ENCODE measurements at places on chromosomes 5 and 9. TPM values are rescaled to one million over a fixed set of nuclear protein-coding genes. Genes with fewer than 3 reads are reported as not detected.

The ADAMTSL2 gene
- total RNA-seq: 0.79 TPM

The AK8 gene
- total RNA-seq: 0.40 TPM

The HRH2 gene
- 0.93 TPM for total RNA-seq

The SLC6A3 gene
- total RNA-seq: not detected

The SLC31A2 gene
- 8.9 TPM for total RNA-seq

The CCL28 gene
- 1.6 TPM for total RNA-seq

The SLC1A3 gene
- 0.19 TPM for total RNA-seq

The C8G gene
- total RNA-seq: 0.13 TPM

The UGT3A1 gene
- total RNA-seq: not detected

The CCDC171 gene
- 2.9 TPM for total RNA-seq

The PCDHGB5 gene
- total RNA-seq: 21.0 TPM

The FAM151B gene
- 9.8 TPM for total RNA-seq

The DOCK8 gene
- total RNA-seq: under 0.01 TPM

The CNTNAP3B gene
- 25.0 TPM for total RNA-seq

The PCDHB6 gene
- 0.37 TPM for total RNA-seq

The PKD2L2 gene
- total RNA-seq: not detected

The ATP10B gene
- not detected for total RNA-seq

The PCDH1 gene
- total RNA-seq: 5.7 TPM

The IL9 gene
- not detected for total RNA-seq

The ZNF354C gene
- 7.4 TPM for total RNA-seq

The ARHGEF37 gene
- total RNA-seq: 0.99 TPM

The CDC14B gene
- 22.1 TPM for total RNA-seq

The C7 gene
- total RNA-seq: 15.2 TPM

The OR13C5 gene
- total RNA-seq: not detected

The ANKRD20A1 gene
- 0.12 TPM for total RNA-seq

The GABRA1 gene
- total RNA-seq: under 0.01 TPM

The PCDHGA7 gene
- 4.8 TPM for total RNA-seq

The WDR38 gene
- total RNA-seq: not detected

The RBM22 gene
- 17.7 TPM for total RNA-seq

The IL11RA gene
- 23.4 TPM for total RNA-seq

The BHMT2 gene
- 4.1 TPM for total RNA-seq

The CDKN2B gene
- total RNA-seq: 4.4 TPM

The KIF27 gene
- 3.4 TPM for total RNA-seq

The SHOC1 gene
- not detected for total RNA-seq

The LIFR gene
- total RNA-seq: 21.0 TPM

The ORM2 gene
- total RNA-seq: not detected

The SEMA6A gene
- 0.40 TPM for total RNA-seq

The OGN gene
- 2.0 TPM for total RNA-seq

The PCDHGA2 gene
- 1.7 TPM for total RNA-seq

The FBP2 gene
- total RNA-seq: not detected

The ZNF454 gene
- 1.1 TPM for total RNA-seq

The CCDC192 gene
- not detected for total RNA-seq

The NSMF gene
- 14.3 TPM for total RNA-seq

The RASEF gene
- total RNA-seq: 0.06 TPM

The CATSPER3 gene
- 0.25 TPM for total RNA-seq

The C5 gene
- total RNA-seq: 8.2 TPM

The LNPEP gene
- total RNA-seq: 39.4 TPM

The EHMT1 gene
- total RNA-seq: 43.9 TPM

The FBP1 gene
- not detected for total RNA-seq

The PCDHB7 gene
- 0.79 TPM for total RNA-seq

The TLX3 gene
- total RNA-seq: not detected

The IQGAP2 gene
- total RNA-seq: 1.6 TPM

The LECT2 gene
- total RNA-seq: not detected

The PCDHAC1 gene
- total RNA-seq: 0.06 TPM

The DPH7 gene
- total RNA-seq: 16.4 TPM

The SVEP1 gene
- 3.5 TPM for total RNA-seq

The GLRX gene
- total RNA-seq: 29.6 TPM
